ENCODE measurements at places on chromosomes 7 and 10. TPM values are rescaled to one million over a fixed set of nuclear protein-coding genes. Genes with fewer than 3 reads are reported as not detected.
A peak's percentile ranks its signal among the peaks of the same experiment; 100 is the strongest.

- no peaks in the 10 kb centered on the region for H3K27me3 ChIP-seq
- no peak overlapping the region for H3K27ac ChIP-seq
- H3K4me1 ChIP-seq: peaks cover 10% of the 10 kb centered on the region
- no peak overlapping the region for H3K4me3 ChIP-seq
- no peak for DNase-seq
- no peaks in the 10 kb centered on the region for H3K36me3 ChIP-seq
Measured at GRCh38 chr10:91883549-91884444, 25.5 kb downstream of the FGFBP3 start.

Gene VWDE
- 0.90 TPM for total RNA-seq

GRCh38 chr10:33388382-33388781, 53.9 kb upstream of the NRP1 start:
- no peak overlapping the region for H3K4me3 ChIP-seq
- DNase-seq: no peak
- H3K36me3 ChIP-seq: no peaks in the 10 kb centered on the region
- no peak overlapping the region for H3K27ac ChIP-seq
- H3K27me3 ChIP-seq: no peaks in the 10 kb centered on the region

GRCh38 chr7:73885975-73886798, 25.2 kb downstream of the TMEM270 start:
- H3K4me3 ChIP-seq: no peak overlapping the region
- H3K27ac ChIP-seq: peak overlapping the region; percentile 85
- peaks cover 21% of the 10 kb centered on the region for H3K4me1 ChIP-seq
- H3K36me3 ChIP-seq: no peaks in the 10 kb centered on the region
- H3K27me3 ChIP-seq: peaks cover 5% of the 10 kb centered on the region

GRCh38 chr10:97714401-97715258, 1.1 kb downstream of the MARVELD1 start:
- peak overlapping the region; percentile 95 for H3K27ac ChIP-seq
- H3K4me1 ChIP-seq: peaks cover 48% of the 10 kb centered on the region
- peak overlapping the region; percentile 75 for H3K4me3 ChIP-seq
- DNase-seq: peak; percentile 87
- no peaks in the 10 kb centered on the region for H3K27me3 ChIP-seq
